ENCODE measurements at places on chromosomes 1 and 21.

GRCh38 chr1:107076841-107077240 lies 20.4 kb downstream of the PRMT6 start:
- no peak for DNase-seq

GRCh38 chr1:39788426-39788757 lies 273 bp downstream of the BMP8B start:
- peak; percentile 50 for DNase-seq

- DNase-seq: no peak
Observed at GRCh38 chr21:41684381-41685245, 82.2 kb downstream of the RIPK4 start.

DNA sequence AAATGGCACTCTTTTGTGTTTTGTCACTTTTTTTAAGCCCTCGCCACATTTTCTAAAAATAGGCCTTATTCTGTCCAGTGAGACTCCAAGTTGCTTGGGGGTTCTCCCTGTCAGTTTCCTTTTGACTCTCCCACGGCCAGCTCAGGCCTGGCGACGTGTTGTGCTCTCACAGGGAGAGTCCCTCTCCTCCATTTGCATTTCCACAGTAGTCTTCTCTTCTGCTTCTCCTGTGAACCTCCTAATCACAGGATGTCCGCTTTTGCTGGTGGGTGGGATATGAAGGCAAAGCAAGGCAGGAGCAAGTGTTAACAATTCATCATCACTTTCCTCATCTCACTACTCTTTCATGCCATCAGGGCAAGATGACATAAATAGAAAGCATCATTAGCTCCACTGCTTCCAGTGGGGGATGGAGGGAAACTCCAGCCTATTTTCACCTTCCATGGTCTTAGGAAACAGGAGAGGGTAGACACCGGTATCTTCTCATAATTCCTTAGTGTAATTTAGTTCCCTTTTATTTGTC lies 99.8 kb downstream of the INTS7 start:
- no peak for DNase-seq

DNA sequence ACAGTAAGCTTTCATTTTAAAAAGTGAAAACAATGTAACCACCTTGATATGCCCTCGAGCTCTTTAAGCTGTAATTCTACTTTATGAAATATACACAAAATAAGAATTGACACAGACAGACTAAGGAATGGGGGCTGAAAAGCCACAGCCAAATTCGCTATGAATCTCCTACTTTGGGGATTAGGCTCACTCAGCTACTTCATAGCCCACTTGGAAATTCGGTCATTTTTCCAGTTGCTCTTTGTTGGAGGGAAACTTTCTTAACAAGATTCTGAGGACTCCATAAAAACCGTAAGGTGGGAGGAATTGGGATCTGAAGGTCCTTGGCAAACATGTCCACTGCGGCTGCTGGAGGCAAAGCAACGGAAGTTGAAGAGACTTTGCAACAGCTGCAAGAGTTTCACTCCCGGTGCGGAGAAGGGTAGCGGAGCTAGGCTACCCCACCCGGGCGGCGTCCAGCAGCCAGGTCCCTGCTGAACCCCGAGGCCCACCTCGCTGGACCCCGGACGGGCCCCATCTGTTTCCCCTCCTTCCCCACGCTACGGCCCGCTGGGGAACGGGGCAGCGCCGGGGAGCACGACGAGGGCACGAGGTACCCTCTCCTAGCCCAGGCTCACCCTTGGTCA lies 634 bp downstream of the MYCBP start:
- DNase-seq: peak; percentile 38

DNA sequence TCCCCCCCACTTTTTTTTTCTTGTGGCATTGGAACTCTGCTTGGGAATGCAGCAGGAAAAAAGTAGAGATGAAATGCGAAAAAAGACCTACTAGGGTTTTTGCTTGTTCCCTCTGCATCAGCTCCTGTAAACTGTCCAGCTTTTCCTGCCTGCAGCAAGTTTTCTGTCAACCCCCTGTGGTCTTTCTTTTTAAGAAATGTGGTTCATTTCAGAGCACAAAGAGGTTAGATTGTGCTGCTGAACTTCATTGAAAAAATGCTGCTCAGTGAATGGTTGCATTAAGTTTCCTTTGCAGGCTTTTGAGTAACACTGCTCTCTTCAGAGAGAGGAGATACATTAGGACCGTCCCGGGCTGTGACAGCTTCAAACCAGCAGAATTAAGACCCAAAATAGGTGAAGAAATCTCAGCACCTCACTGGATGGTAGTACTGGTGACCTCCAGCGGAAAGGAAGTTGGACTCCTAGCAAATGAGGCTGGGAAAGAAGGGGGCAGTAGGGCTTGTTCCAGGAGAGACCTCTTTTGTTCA lies 80.7 kb downstream of the NDUFS5 start:
- no peak for DNase-seq
